ENCODE measurements at places on chromosomes 7 and 10. TPM values are rescaled to one million over a fixed set of nuclear protein-coding genes. Genes with fewer than 3 reads are reported as not detected.

The ASCC1 gene
- total RNA-seq: 33.5 TPM

The ELMO1 gene
- total RNA-seq: 86.7 TPM

The CFAP70 gene
- total RNA-seq: 2.2 TPM

The PLEKHS1 gene
- total RNA-seq: 0.42 TPM

The TMEM130 gene
- 9.5 TPM for total RNA-seq

The OR6B1 gene
- total RNA-seq: not detected

The PKD1L1 gene
- 1.3 TPM for total RNA-seq

The PKD2L1 gene
- not detected for total RNA-seq

The HECW1 gene
- 0.16 TPM for total RNA-seq

The FAM25G gene
- total RNA-seq: not detected

The RBP3 gene
- total RNA-seq: not detected

The EBLN1 gene
- total RNA-seq: not detected

The SFTPA1 gene
- not detected for total RNA-seq

The TEX36 gene
- not detected for total RNA-seq

The SH2D4B gene
- total RNA-seq: 0.16 TPM

The NEUROG3 gene
- total RNA-seq: not detected

The LRMDA gene
- 17.7 TPM for total RNA-seq

The ANK3 gene
- 86.9 TPM for total RNA-seq

The SFRP5 gene
- 1.1 TPM for total RNA-seq

The AQP1 gene
- total RNA-seq: 70.9 TPM

The FOXP2 gene
- 85.2 TPM for total RNA-seq

The APBB1IP gene
- 4.1 TPM for total RNA-seq

The TMEM106B gene
- total RNA-seq: 134 TPM

The GATAD1 gene
- total RNA-seq: 64.0 TPM

The ZNF394 gene
- 38.8 TPM for total RNA-seq

The SPDYE1 gene
- total RNA-seq: not detected

The TLX1 gene
- total RNA-seq: not detected

The CACNB2 gene
- 40.4 TPM for total RNA-seq
